ENCODE measurements at places on chromosomes 12 and 14.
A peak's percentile ranks its signal among the peaks of the same experiment; 100 is the strongest.

DNA sequence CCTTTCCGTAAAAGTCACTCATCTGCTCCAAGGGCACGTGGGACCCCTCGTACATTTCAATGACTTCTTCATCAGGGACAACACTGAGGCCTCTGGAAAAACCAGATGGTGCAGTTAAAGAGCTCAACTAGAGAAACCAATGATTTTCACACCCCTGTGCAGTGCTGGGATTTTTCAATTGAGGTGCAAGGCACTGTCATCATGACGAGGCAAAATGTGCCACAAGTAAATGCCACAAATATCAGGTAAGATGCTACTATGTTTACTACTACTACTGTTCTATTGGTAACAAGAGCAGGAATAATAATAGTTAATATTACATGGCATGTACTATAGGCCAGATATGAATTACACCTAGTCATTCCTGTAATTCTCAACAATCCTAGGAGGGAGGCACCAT, 42.4 kb downstream of the NT5DC3 start:
- no peak for DNase-seq

GRCh38 chr14:54967496-54967895, 59.4 kb downstream of the WDHD1 start:
- DNase-seq: no peak

DNA sequence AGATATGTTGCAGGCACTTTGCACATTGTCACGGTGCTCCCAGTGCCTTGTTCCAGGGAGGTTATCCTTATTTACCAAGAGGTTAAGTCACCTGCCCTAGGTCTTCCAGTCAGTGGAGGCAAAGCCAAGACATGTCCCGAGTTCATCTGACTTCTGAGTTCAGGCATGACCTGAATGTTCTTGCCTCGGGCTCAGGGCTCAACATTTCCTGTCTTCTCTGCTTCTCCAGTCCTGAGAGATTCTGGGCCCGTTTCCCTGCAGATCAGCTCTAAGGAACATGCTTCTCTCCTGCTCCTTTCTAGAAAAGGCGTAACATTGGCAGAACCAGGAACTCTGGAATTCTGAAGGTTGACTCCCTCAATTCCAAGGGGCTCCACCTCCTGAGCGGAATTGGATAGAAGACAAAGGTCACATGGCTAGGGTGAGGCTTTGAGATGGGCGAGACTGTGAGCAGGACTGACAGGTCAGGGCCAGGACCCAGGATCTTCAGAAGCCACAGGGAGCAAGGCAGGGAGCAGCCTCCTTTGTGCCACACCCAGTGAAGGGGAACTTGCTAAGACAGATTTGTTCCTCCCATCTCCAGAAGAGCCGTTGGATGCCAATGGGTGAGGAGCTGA, 19.9 kb downstream of the BDKRB2 start:
- DNase-seq: no peak

GRCh38 chr12:22653075-22653474, 28.1 kb downstream of the ETNK1 start:
- no peak for DNase-seq

DNA sequence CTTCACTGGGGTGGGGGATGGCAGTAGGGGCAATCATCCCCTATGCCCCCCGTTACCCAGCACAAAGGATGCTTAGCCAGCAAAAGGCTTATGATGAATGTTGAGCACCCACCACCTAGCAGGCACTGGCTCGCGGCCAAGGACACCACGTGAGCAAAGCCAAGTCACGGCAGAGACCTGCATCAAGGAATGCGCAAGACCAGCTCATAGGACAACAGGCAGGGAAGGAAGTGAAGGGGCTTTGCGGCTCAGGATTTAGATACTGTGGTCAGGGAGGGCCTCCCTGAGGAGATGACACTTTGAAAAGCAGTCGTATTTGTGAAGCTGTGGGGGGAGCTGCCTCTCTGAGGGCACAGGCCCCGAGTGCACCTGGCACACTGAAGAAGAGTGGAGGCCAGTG, 32.8 kb downstream of the SH2B3 start:
- peak; percentile 21 for DNase-seq

DNA sequence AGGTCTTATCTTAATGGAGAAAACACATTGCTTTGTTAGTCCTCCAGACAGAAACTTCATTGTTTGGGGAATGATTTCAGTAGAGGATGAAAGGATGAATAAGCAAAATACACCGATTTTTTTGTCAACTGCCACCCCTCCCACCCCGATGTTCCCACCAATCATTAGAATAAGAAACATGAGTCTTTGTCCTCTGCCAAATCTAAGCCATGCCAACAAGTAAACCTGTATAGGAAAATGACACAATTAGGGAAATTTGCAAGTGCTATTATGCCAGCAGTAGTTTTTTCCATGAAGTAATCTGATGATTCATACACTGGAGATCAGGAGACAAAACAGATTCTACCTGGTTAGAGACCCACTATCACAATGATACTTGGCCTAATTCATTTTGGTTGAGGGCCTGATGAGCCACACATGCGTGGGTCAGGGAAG, 35.9 kb downstream of the FLRT2 start:
- DNase-seq: no peak

DNA sequence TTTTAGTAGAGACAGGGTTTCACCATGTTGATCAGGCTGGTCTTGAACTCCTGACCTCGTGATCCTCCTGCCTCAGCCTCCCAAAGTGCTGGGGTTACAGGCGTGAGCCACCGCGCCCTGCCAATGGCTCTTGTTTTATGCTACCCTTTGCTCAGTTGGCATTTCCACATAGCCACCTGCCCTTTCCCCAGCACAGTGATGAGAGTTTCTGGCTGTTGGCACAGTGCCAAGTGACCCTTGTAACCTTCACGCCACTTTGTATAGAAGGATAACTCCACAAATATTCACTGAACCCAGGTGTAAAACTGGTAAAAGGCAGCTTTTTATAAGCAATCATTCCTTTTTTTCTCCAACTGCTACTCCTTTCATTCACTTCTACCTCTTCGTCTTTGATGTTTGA, 18.5 kb upstream of the CCDC175 start:
- no peak for DNase-seq

DNA sequence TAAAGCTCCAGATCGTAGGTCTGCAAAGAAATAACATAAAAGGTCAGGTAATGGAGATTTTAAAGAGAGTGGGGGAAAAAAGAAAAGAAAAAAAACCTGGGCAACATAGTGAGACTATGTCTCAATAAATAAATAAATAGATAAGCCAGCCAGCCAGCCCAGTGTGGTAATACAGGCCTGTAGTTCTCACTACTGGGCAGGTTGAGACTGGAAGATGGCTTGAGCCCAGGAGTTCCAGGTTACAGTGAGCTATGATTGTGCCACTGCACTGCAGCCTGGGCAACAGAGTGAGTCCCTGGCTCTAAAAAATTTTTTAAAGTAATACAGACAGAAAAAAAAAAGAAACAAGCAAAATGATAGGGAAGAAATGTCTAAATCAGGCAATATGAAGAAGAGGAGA, 43.2 kb upstream of the BBS10 start:
- DNase-seq: no peak

DNA sequence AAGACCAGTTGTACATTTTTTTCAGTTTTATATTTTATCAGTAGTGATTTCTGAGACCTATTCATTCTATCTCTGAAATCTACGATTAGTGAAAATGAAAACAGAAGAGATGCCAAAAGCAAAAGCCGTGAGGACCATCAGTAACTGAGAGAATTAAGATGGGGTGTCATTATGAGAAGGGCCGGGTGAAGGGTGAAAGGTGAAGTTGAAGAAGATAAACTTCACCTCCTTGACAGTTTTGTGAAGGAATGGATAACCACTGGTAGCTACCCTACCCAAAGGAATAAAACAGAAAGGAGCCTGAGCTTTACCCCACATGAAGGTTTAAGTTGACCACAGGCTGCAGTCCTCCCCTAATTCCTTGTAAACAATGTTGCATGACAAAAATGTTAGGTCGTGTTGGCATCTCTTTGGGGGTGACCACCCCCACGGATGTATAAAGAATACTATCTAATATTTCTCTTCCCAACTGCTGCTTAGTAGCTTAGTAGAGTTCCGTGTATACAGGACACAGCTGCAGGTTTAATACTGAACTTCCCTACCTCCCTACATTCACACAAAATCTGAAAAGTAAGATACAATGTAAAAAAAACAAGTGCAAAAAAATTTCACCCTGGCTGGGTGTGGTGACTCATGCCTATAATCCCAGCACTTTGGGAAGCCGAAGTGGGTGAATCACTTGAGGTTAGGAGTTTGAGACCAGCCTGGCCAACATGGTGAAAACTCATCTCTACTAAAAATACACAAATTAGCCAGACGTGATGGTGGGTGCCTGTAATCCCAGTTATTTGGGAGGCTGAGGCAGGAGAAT, 23.9 kb downstream of the GPR19 start:
- no peak for DNase-seq

- DNase-seq: no peak
These were observed 15.2 kb downstream of the C12orf43 start for GRCh38 chr12:121001060-121001459.

DNA sequence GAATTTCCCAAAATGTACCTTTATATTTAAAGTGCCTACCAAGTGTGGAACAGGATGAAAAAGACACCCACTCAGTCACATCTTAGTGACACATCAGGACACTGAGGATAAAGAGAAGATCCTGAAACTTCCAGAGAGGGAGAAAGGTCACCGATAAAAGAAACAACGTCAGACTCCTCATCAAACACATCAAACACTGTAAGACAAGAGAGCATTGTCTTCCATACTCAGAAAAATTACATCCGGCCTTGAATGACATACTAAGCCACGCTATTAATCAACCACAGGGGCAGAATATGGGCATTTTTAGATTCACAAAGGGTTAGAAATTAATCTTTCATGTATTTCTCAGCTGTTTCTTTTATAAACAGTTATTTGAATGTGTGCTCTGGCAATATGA, 490.3 kb downstream of the APAF1 start:
- no peak for DNase-seq

GRCh38 chr14:58239244-58240195, 5.1 kb upstream of the PSMA3 start:
- DNase-seq: peak; percentile 82

- DNase-seq: no peak
These were observed 23.8 kb upstream of the CCDC175 start for GRCh38 chr14:59600211-59600945.

DNA sequence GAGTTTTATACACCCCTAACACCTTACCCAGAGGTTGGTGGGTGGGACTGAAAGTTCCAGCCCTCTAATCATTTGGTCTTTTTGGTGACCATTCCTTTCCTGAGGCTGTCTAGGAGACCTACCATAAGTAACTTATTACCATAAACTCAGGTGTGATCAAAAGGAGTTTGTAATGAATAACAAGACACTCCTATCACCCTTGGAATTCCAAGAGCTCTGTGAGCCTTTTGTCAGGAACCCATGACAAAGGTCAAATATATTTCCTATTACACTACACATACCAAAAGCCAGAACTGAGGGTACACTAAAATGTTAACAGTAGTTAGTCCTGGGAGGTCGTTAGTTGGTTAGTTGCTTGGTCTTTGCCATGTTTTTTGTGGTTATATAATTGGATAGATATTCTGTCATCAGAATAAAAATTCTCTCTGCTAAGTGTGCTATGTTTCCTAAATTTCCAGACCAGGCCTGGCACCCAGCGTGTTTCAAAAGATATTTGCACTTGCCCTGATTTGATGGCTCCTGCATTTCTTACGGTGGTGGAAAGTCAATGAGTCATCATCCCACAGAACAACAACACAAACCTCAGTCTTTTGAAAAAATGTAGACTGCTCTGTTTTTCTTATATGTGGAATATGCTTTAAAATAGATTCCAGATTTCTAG, 27.0 kb upstream of the AKAP5 start:
- DNase-seq: no peak

DNA sequence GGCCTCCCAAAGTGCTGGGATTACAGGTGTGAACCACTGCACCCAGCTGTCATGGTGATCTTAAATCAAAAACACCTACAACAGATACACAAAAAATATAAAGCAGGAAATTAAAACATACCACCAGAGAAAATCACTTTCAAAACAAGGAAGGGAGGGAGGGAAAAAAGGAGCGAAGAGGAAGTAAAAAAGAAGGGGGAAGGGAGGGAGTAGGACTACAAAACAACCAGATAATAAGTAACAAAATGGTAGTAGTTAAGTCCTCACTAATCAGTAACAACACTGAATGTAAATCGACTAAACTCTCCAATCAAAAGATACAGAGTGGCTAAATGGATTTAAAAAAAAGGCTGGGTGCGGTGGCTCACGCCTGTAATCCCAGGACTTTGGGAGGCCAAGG, 89.0 kb downstream of the SH2B3 start:
- DNase-seq: no peak

DNA sequence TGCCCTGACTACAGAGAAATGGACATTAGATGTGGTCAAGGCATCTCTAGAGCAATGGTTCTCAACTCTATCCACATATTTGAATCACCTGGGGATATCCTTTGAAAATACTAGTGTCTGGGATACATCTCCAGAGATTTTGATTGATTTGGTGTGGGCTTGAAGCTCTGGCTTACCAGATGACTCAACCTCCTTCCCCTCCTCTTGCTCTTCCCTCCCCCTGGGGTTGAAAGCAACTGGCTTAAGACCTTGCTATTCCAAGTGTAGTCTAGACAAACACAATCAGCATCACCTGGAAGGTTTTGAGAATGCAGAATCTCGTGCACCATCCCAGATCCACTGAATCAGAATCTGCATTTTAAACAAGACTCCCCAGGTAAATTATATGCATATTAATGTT, 183.8 kb downstream of the DAD1 start:
- DNase-seq: no peak

DNA sequence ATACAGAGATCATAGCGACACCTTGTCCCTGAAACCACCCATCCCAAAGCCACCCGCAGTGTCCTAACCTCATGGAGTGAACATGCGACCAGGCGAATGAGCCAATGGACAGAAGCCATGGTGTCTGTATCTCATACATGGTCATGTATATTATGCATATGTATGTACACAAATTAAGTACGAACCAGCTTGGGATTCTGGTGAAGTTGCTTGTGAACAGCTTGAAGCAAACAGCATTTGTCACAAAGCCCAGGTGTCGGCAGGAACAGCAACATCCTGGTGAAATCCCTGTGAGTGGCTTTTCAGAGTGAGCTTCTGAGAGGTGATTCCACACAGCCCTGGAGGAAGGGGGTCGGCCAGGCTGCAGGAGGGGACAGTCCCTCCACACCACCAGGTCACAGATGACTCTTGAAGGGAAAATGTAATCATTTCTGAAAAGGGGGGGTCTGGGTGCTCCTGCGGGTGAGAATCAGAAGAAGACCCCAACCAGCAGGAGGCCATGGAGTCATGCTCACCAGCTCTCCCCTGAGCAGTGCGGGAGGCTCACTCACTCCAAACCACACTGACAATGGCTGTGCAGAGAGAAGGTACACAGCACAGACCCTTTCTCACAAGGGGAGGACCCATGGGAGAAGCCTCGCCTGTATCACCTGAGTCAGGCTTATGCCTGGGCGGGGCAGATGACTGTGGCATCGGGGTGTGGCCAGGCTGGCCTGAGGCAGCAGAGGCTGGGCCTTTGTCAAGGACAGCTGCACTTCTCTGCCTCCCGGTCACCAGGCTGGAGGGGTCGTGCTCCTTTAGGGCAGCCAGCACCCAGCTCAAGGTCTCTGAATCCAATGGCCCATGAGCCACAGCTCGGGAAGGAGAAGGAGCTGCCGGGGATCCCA, 14.3 kb downstream of the CHGA start:
- no peak for DNase-seq

GRCh38 chr14:56073799-56074198, 44.4 kb upstream of the PELI2 start:
- no peak for DNase-seq

Data from NCI-H2227 treated with DMSO at 0.1 percent for 48 hours (cell line).